ENCODE measurements at places on chromosomes 2 and 18.

DNA sequence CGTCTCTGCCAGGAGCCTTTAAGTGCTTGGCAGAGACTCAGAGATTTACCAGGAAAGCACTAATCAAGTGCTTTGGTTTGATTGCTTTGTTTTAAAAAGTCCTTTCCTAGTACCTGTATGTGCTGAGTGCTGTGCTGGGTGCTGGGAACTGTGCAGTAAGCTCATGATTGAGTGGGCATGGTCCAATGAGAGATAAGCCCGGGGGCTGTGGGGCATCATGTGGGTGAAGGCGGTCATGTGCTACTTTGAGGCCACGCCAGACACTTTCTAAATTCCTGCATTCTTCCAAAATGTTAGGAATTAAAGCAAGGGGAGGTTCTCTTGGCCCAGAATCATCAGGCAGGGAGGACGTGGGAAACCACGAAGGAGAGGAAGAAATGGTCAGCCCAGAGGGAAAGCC, 109.0 kb downstream of the ACAA2 start:
- DNase-seq, result no peak

DNA sequence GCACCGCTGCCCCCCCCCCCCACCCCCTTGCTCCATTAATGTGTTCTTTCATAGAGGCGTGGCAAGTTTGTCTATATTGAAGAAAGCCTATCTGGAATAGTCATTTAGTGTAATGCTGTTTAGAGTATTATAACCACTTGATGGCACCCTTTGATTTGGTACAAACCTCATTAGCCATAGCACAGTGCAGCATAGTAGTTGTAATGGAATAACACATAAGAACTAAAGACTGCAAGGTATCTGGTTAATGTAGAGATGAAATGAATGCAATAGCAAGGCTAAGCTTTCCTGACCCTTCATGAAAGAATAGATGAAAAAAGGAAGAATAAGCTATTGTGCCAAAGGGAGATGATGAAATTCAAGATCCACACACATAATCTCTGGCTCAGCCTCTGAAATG, 81.9 kb downstream of the EHBP1 start:
- no peak for DNase-seq

DNA sequence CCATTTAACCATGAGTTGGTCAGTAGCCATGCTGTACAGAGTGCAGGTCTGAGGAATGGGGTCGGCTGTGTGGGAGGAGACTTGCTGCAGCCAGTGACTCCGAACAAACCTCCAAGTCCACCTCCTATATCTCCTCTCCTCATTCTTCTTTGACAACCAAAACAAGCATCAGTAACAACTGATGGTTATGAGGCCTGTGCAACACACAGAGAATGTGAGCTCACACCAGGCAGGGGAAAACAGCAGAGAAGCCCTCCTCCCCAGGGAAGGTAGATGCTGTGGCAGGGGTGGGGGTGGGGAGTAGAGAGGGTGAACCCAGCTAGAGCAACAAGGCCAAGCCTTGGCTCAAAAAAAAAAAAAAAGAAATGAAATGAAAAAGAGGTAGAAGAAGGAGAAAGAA, 12.3 kb upstream of the CNGA3 start:
- no peak for DNase-seq

DNA sequence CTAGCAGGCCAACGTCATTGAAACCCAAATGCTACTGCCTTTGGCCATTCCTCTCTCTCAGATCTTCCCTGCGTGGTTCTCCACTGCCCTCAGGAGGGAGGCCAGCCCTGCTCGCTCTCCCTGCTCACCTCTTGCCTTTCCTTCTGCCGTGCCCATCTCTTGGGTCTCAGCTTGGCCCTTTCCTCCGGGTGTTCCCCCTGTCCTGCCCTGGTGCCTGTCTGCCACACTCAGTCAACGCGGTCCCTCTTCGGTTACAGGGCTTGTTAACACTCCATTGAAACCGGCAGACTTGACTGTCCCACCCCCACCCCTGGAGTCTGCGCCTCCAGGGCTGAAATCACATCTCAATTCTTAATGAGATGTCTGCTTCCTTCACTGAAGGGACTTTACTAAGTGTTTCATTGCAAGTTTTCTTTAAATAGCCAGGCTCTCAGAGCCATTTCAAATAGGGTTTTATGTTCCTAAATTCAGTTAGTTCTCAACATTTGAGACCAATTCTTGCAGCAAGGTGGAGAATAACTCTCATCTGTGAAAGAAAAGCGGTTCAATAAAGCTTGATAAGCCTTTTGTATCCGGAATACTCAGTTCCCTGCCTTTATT, 237.6 kb downstream of the DYSF start:
- no peak for DNase-seq

GRCh38 chr2:65027616-65028244, 28.5 kb upstream of the CEP68 start:
- no peak for DNase-seq

GRCh38 chr2:233354500-233354924, 218 bp downstream of the DGKD start:
- DNase-seq, result no peak

Measured in activated T-helper 1 cell treated with Interleukin-2 at 50 U/mL for 16 hours (primary cell).